Stimulated activated CD8-positive, alpha-beta memory T cell treated with anti-CD3 and anti-CD28 coated beads, Interleukin-4, amount 100 ng/mL, for 4 hours (primary cell): ENCODE measurements at places on chromosomes 2 and 18.

GRCh38 chr2:209424199-209424701 is 403 bp downstream of the MAP2 start:
- DNase-seq, result no peak

DNA sequence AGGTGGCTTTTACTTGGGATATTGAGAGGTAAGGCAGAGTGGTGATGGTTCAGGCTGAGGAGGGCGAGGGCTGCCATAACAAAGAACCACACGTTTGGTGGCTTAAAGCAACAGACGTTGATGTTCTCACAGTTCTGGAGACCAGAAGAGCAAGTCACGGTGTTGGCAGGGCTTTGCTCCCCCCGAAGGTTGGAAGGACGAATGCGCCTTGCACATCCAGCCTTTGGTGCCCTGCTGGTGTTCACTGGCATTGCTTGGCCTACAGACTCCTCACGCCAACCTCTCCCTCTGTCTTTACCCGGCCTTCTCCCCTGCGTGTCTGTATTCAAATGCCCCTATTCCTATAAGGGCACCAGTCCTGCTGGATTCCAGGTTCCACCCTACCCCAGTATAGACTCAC is 125.4 kb downstream of the TPO start:
- no peak for DNase-seq

DNA sequence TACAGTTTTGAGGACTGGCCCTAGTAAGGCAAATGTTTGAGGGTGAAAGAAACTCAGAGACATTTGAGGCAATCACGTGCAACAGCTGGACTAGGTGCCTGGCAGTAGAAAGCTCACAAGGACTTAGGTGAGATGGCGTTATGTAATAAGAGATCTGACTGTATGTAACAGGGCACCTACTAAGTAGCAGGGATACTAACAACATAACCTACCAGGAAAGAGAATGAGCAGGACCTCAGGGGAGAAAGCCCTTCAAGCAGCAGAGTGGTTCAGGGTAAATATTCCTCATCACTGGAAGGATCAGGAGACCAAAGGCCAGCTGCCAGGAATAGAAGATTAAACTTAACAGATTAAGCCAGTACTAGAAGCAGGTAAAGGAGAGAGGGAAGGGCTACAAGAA is 53.4 kb downstream of the ARHGAP15 start:
- DNase-seq, result no peak

- DNase-seq, result no peak
Measured at GRCh38 chr2:173354582-173355131, at the start of gene CDCA7. Gene CDCA7, plus strand, starts transcription at chr2:173354872. Its CDS starts 92 bp downstream, at chr2:173354964.

GRCh38 chr2:178327516-178327915 is 123.5 kb downstream of the PRKRA start:
- DNase-seq, result no peak

DNA sequence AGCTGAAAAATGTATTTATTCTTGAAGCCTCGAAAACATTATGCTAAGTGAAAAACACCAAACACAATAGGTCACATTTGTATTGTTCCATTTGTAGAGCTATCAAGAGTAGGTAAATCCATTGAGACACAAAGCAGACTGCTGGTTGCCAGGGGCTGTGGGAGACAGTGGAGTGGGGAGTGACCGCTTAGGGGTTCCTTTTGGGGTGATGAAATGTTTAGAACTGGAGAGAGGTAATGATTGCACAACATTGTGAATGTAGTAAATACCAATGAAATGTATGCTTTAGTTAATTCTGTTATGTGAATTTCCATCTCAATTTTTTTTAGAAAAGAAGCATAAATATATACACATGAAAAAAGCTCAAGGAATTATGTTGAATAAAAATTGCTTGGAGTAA is 15.8 kb downstream of the KCTD18 start:
- no peak for DNase-seq

GRCh38 chr2:23283653-23284052 is 101.3 kb upstream of the KLHL29 start:
- DNase-seq, result no peak

DNA sequence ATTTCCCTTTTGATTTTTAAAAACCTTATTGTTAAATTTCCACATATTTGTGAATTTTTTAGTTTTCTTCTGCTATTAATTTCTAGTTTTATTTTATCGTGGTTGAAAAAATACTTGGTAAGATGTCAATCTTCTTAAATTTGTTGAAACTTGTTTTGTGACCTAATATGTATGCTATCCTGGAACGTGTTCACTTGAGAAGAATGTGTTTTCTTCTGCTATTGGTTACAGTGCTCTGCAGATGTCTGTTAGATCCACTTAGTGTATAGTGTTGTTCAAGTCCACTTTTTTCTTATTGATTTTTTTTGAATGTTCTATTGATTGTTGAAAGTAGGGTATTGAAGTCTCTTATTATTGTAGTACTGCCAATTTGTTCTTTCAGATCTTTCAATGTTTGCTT is 116.5 kb upstream of the NETO1 start:
- DNase-seq, result no peak

DNA sequence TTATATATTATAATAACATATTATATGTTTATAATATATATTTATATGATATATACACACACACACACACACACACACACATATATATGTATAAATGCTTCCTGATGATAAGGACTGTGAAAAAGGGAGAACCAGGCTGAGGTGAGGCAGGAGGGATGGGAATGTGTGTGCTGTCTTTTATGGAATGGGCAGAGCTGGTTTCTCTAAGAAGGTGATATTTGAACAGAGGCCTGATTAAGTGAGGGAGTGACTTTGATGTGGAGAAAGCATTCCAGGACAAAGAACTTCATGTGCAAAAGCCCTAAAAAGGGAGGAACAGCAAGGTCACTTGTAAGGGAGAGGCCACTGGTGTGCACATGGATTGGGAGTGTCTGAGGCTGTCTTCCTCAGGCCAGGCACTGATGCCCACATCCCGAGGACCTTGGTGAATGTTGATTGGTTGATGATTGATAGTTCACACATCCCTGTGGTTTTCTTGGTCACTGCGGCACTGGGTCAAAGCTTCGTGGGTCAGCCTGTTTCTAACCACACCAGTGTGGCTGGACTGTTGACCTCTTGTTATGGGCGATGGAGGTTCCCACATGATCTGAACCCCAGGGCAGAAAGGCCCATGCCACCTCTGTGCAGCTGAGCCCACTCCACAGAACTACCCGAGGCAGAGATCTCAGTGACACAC is 196.9 kb downstream of the MYCN start:
- no peak for DNase-seq

- DNase-seq, result no peak
Measured at GRCh38 chr18:10877987-10878386, 271.4 kb downstream of the PIEZO2 start.

DNA sequence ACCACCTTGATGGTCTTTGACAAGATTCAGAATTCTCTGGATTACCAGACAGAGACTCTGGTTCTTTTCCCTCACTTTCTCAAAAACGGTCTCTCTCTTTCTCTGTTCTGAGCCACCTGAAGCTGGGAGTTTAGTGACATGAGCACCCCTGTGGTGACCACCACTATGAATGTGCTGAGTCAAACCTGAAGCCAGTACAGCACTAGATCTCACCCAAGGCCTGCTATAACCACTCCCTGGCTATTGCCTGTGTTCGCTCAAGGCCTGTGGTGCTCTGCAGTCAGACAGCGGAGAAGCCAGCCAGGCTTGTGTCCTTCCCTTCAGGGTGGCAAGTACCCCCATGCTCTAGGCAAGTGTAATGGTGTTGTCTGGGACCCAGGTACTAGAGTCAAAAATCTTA is 828.9 kb upstream of the NXPH2 start:
- no peak for DNase-seq

DNA sequence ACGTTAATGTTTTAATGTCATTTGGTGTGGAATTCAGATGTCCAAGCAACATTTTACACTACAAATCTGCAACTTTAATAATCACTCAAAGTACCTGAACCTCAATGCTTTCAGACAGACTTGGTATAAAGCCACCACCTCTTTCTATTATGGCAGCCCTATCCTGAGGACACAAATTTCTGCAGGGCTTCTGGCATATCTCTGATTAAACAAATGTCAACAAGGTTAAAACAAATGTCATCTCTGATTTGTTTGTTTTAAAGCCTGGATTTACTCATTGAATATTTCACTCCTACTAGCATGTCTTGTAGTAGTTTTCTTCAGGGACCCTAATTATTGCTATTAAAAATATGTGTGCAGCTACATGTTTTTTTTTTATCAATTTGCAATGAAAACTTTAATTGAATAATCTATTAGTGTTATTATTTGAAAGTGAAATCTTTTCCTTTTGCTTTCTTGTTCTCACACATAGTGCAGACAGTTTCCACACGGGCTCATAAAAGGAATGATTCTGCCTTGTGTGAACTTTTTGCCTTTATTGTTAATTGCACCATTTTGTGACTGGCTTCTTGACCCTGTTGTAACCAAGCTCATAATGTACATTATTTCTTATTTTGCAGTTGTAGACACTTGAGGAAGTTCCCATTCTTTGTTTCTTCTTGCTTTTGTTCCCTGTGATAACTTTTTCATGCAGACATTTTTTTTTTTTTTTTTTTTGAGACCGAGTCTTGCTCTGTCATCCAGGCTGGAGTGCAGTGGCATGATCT is 30.1 kb downstream of the IL37 start:
- no peak for DNase-seq

DNA sequence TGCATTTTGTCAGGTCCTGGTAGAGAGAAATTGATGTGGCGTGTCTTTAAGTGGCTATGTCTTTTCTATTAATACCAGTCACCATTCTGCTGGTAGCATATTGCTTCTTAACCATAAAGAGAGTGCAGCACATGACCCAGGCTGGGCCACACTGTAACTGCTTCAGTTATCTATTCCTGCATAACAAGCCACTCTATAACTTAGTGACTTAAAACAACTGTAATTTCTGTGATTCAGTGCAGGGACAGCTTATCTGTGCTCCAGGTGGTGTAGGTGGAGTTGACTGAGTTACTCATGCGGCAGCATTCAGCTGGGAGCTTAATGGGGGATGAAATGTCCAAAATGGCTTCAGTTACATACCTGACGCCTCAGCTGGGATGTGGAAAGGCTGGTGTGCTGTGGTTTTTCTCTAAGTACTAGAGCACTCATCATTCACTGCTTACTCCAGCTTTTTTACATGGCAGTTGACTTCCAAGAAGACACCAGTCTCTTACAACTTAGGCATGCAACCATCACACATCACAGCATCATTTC is 742.4 kb downstream of the SATB2 start:
- DNase-seq, result no peak
